ENCODE measurements at places on chromosomes 12 and 14. TPM values are rescaled to one million over a fixed set of nuclear protein-coding genes. Genes with fewer than 3 reads are reported as not detected.

DNA sequence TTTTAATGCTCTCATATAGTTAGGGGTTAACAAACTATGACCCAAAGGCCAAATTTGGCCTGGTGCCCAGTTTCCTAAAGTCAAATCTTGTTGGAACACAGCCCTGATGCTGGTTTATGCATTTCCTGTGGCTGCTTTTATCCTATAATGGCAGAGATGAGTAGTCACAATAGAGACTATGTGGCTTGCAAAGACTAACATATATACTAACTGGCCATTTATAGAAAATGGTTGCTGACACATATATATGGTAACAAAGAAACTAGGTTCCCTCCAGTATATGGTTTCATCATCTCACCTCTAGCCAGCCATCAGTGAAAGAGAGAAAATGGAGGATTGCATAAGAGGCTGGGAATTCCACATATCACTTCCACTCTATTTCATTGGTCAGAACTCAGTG is 10.8 kb downstream of the NAV3 start:
- no peak for DNase-seq

The SHMT2 gene
- 64.7 TPM for total RNA-seq

DNA sequence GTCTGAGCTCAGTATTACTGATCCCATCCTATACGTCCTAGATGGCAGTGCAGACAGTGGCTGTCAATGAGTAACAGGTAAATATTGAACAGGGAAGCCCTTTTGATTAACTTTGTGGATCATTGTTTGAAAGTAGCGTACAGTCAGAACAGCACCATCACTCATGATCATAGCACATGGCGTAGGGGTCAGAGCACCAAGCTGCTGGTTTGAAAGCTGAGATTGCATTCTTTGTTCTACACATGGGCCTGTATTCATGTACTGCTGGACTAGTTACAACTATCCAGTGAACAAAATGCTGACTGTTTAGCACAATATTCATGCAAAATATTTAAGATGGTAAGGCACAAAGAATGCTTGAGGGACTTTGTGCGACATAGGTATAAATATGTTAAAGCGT is 131.8 kb downstream of the NPAS3 start:
- no peak for DNase-seq

DNA sequence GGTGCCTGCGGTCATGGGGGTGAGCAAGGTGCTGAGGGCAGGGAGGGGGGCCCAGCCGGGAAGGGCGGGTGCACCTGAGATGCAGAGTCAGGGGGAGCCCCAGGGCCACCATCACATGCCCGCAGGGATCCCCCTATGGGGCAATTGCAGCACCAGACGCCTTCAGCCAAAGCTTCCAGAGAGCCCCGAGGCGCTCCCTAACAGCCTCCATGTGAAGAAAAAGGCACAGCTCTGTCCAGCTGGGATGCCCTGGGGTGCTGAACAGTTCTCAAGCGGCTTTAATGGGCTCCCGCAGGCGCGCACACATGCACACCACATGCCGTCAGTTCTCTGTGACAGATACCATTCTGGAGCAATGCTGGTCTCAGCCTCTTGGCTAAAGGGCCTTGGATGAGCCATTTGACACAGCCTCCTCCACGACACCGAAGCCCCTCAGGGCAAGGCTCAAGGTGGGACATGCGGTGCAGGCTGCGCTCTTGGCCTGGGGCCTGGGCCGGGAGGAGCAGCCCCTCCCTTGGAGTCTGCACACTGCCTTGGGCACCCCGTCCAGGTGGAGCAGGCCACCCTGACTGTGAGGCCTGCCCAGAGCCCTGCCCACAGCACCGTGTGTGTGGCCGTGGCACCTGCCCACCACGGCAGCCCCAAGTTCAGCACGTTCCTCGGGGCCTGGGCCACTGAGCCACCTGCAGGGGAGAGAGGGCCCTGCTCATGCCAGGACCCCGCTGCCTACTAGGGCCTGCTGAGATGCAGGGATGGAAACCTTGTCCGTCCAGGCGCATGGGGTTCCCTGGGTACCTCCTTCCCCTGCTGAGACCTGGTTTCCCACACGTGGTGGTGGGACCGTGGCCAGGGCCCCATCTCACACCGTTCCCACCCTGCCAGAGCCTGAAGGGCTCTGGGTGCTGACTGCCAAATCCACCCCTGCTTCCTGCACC is 7.7 kb downstream of the XRCC3 start:
- DNase-seq: no peak

GRCh38 chr12:44532940-44533339 is 343.2 kb downstream of the NELL2 start:
- DNase-seq: no peak

DNA sequence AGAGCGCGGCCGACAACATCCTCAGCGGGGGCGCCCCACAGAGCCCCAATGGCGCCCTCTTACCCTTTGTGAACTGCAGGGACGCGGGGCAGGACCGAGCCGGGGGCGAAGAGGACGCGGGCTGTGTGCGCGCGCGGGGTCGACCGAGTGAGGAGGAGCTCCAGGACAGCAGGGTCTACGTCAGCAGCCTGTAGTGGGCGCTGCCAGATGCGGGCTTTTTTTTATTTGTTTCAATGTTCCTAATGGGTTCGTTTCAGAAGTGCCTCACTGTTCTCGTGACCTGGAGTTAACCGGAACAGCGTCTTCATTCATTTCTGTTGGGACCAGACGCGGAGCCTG is 103.8 kb upstream of the FKBP4 start:
- DNase-seq: peak; percentile 60

DNA sequence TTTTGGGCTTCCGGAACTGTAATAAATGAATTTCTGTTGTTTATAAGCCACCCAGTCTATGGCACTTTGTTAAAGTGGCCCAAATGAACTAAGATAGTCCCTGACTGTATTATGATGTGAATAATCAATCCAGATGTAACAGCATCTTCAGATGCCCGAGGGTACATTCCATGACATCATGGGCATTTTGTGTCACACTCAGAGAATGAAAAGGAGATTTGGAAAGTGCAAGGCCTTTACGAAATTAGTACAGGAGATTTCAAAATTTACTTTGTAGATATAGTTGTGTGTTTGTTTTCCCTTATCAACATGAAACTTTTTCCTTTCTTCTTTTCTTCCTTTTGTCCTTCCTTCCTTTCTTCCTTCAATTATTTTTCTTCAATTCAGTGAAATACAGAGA is 54.2 kb upstream of the AMIGO2 start:
- no peak for DNase-seq

DNA sequence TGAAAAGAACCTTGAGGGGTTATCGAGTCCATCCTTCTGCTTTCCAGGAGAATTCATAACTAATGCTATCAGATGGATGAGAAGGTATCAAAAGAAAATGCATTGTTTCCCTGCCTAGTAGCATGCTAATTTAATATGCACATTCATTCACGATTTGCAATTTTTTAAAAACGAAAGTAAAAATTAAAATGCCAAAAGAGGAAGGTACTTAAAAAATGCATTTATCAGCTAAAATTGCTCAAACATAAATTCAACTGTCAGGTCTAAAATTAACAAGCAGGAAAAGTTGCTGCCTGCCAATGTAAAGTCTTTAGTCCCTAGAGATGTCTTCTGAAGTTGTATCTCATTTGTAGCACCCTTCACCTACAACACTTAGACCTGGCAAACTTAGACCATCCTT is 7.9 kb downstream of the ATF7 start:
- no peak for DNase-seq

- no peak for DNase-seq
Measured at GRCh38 chr14:53626761-53627160, 329.9 kb downstream of the BMP4 start.

DNA sequence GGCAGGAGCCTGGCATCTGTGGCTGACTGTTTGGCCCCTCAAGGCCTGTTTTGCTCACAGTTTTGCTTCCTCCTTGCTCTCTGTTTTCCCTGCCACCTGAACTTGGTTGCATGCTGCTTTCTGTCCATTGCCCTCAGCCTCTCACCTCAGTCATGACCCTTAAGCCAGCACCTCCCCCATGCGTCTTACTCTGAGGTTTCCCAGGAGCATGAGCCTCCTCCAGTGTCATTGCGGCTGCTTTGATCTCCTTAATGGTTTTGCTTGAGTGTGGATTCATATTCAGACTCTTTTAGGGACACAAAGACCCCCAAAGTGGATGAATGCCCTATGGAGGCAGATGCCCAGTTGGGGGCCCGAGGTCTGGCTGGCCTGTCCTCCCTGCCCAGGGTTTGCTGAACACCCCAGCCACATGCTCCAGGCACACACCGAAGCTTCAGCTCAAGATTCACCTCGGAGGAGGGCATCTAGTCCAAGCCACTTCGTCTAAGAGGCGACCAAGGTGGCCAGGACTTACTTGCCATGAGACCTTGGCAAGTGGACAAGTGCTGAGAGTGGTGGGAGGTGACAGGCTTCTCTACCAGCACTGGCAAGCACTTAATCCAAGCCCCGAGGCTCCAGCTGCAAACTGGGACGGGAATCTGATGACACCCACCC is 95.4 kb upstream of the DIO3 start:
- DNase-seq: no peak

The SLC10A1 gene
- not detected for total RNA-seq

Measured in left lung (tissue), 14 donors.